ENCODE measurements at places on chromosomes 1 and 21.
A peak's percentile ranks its signal among the peaks of the same experiment; 100 is the strongest.

DNA sequence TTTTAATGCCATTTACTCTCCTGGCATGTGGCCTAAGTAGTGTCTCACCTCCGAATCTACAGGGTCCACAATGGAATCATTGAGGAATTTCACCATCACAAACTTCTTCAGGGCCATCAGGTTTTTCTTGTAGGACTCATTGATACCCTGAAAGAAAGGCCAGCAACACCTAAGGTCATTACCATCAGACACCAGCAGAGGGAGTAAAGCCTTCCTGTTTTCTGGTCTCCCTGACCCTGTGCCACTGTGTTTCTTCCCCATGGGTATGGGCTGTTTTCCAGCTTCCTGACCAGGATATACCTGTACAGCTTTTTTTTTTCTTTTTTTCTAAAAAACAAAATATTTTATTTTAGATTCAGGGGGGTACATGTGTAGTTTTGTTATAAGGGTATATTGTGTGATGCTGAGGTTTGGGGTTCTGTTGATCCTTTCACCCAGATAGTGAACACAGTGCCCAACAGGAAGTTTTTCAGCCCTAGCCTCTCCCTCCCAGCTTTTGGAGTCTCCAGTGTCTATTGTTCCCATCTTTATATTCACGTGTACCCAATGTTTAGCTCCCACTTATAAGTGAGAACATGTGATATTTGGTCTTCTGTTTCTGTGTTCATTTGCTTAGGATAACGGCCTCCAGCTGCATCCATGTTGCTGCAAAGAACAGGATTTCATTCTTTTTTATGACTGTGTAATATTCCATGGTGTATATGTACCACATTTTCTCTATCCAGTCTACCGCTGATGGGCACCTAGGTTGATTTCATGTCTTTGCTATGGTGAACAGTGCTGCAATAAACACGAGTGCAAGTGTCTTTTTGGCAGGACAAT lies 18.3 kb downstream of the PPT1 start:
- DNase-seq: no peak

DNA sequence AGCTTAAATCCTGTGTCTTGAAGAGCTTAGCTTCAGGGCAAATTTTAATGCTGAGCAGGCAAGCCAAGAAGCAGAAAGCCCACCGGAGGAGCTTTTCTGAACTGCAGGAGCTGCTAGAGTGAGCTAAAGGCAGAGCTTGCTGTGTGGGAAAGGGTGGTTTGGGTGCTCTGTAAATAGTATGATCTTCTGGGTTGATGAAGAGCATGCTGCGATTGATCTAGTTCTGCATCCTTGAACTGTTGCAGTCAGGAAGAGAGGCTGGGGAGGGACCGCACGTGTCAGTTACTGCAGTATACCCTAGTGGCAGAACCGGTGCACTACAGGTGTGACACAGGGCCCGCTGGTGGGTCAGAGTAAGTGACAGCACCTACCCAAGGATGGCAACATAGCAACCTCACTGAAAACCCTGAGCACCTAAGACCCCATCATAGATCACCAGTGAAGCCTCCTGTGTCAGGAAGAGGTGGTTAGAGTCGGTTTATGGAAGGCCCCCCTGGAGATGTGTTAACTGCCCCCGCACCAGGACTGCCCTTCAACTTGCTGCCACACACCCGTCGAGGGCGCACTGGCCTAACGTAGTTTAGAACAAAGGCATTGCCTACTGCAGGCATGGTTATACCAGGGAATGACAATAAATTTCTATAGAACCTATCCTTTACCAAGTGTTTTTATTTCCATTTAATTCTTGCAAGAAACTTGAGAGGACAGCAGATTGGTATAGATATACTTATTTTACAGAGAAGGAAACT lies 146.0 kb upstream of the KIAA0040 start:
- DNase-seq: no peak

DNA sequence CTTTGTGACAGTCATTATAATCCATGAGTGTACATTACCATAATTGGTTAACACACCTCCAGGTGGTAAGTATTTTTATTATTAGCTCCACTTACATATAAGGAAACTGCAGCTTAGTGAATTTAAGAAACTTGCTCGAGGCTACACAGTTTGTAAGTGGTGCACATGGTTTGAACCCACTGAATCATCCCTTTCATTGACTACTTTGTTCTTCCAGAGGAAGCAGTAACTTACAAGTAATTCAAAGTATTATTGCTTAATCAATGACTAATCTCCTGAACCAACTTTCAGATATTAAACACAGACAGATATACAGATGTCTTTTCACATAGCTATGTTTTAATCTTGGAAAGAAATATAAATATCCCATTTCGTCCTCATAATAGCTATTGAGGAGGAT lies 18.7 kb upstream of the CLDN8 start:
- DNase-seq: peak; percentile 42

DNA sequence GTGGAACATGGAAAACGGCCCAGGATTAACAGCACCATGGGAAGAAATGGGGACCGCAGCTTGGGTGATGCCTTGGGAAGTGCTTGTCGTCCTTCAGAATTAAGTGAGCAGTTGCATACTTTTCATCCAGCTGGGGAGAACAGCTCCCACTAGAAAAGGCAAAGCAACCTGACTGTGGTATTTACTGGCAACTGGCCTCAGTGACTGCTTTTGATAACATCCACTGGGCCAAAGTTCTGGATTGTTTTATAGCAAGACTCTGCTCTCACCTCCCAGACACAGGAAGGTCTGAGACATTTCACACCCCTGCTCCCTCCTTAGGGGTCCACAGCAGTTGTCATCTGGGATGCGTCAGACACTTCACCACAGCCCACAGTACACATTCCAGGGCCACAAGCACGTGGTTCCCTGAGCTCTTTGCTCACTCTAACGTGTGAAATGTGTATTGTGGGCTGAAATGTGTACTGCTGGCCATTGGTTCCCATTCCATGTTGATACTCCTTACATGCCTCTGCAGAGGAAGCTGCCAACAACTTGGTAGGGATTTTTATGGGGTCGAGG lies 6.6 kb downstream of the PAPPA2 start:
- DNase-seq: peak; percentile 13

DNA sequence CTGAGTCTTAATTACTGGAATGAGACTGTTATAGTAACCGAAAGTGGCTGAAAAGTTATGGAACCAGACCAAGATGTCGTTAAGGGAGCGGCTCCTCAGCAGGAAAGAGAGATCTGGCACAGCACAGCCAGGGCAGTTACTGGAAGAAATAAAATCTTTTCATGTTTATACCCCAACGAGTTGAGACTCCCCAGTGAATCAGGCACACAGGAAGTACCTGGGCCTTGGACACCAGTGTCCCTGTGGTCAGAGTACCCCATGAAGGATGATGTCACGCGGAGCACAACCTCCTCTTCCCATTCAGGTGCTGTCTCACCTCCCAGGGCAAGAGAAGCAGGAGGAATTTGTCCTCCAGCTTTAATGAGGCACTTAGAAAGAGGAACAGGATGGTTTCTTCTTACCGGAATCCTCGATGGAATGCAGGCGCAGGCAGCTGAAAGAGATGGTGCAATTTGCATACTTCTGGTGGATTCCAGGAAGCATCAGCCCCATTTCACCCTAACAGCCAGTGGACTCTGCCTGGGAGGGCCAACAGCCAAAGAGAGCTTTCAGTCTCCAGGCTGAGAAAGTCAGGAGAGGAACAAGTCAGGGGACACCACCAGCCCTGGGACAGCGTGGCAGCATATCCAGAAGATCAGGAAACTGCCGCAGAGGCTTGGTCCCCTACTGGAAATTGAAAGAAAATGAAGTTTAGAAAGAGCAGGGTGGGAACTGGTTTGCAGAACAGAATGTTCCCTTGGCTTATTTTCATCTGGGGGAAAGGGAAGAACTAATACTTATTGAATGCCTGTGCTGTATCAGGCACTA lies 35.9 kb upstream of the CTTNBP2NL start:
- peak; percentile 26 for DNase-seq

- no peak for DNase-seq
Observed at GRCh38 chr1:7581754-7582459, 189.2 kb upstream of the VAMP3 start.

- no peak for DNase-seq
Observed at GRCh38 chr1:207440626-207441025, 13.5 kb upstream of the CR2 start.

DNA sequence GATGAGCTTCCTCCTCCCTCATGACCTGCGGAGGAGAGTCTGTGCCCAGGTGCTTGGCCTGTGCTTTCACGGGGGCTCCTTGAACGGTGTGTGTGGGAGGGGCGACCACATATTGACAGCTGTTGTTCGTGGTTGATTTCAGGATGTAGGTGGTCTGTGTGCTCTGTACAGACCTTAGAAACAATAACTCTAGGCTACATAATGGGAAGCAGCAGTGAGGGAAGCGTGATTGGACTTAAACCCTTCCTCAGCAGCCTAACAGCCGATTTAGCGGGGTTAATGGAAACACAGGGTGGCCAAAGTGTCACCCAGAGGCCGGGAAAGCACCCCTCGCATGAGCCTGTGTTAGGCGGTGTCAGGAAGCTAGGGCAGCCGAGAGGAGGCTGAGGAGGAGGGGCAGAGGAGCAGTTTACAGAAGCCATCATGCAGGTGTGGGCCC lies 56.0 kb downstream of the TBCE start:
- no peak for DNase-seq

DNA sequence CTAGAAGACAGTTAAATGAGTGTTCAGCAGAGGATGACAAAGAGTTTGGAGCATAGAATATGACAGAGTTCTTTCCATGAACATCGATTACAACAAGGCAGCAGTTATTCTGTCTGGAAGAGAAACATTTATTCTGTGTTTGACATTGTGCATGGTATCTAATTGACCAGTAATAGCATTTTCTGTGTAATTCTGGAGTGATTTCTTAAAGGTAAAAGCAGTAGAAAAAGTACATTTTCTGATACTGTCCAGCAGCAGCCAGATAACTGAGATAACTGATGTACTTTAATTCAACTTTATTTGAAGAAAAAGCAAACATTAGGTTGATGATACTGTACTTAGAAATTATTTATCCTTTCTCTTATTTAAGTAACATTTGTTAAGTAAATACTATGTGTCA lies 497.1 kb downstream of the AGBL4 start:
- no peak for DNase-seq

- DNase-seq: no peak
Observed at GRCh38 chr1:229227298-229227919, 43.5 kb upstream of the RAB4A start.

DNA sequence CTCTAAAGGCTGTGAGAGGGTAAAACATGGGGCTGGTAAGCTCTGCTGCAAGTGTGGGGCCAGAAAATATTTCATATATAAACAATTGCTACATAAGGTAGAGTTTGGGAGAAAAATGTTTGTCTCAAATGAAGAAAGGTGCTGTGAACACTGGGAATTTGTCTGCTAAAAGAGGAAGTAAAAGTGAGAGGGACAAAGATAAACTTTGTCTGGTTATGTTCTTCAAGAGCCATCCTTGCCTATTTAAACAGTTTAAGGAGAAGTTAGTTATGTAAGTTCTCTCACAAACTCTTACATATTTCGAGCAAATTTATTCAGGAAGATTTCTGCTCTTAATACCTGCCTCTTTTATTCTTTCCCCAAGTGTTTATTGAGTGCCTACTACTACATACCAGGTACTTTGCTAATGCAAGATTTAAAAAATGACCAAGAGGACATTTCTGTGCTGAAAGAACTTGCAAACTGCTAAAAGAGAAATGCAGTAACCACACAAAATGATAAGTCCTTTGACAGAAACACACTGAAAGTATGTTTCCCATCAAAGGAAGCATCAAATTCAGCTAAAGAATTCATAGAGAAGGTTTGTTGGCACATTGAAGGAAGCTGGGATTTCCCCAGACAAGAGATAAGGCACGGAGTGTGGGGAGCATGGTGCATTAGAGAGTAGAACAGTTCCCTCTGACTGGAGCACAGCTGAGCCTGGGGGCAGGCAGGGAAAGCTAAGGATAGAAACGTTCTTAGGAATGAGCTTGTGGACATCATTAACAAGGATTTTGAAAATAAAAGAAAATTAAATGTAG lies 549.1 kb downstream of the PTBP2 start:
- no peak for DNase-seq

DNA sequence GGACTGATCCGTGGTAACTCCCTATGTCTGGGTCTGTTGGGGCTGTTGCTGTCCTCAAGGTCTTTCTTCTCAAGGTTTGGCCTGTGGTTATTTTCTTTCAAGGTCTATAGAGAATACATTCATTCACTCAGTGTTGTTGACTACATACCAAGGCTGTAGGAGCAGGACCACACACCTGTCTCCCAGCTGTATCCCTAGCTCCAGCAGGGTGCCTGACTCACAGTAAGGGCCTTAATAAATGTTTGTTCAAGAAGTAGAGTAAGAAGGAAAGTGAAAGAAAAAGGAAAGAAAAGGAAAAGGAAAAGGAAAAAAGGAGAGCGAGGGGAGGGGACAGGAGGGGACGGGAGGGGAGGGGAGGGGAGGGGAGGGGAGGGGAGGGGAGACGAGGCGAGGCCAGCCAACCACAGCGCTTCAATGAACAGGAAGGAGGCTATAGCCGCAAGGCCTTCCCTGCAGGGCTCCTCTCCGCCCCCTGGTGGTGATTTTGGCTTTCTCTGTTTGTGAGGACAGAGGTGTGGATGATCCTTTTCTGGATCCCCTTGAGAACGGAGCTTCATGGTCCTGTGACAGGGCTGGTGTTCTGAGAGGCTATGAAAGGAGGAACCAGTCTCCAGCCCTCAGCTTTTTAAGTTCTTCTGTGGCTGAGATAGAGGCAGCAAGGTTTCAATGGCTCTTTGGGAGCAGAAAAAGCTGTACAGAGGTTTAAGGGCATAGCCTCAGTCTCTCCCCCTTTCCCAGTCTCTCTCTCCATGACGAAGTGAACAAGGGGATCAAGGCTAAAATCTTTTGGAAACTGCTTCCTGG lies 30.6 kb upstream of the LCE5A start:
- no peak for DNase-seq

DNA sequence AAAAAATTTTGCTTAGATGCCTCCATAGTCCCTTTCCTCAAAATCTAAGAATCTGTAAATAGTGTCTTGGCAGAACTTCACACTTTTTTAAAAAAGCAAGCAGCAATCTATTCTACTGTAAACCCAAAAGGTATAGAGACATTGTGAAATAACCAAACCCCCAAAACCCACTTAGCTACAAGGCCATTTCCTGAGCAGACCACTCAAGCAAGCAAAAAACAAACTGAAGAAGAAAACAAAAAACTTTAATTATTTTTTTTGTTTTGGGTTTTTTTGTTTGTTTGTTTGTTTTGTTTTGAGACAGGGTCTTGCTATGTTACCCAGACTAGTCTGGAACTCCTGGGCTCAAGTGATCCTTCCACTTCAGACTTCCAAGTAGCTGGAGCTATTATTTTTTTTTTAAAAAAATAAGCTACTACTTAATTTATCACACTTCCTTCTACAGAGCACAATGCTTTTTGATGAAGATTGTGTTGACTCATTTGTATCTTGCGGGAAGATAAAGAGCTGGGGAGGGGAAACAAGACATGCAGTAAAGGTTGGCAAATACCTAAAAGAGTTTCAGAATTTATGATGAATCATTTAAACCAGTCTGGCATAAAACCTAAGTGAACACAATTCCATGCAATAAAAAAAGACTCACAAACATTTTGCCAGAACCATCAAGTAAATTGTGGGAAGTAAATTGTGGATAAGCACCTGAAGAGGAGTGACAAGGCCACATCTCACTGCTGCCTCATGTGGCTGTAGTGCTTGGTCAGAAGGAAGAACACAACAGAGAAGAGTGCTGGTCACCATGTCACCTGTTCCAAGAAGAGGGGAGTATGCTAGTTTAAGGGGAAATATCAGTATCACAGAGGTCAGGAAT lies 2.7 kb upstream of the PTPN22 start:
- no peak for DNase-seq

GRCh38 chr1:44636083-44636687 lies 38.1 kb downstream of the TMEM53 start:
- DNase-seq: no peak

GRCh38 chr1:221840511-221841243 lies 98.8 kb upstream of the DUSP10 start:
- DNase-seq: no peak
